Endodermal cell (in vitro differentiated cells): ENCODE measurements at places on chromosomes 3 and 15. TPM values are rescaled to one million over a fixed set of nuclear protein-coding genes. Genes with fewer than 3 reads are reported as not detected.

DNA sequence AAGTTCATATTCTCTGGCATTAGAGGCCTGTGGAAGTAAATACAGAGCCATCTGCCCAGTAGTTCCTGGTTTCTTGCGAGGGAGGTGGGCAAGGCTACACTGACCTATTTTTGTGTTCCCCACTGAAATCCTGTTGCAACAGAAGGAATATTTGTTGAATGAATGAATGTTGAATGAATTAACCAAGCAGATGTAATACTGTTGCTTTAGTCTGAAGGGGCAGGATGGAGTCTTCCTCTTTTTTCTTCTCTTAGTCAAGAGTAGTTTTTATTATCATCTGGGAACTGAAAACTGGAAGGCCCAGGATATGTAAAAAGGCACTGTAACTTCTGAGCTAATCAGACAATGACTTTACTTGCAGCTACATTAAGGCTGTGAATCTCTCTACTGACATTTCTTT is 17.1 kb downstream of the BLOC1S6 start:
- no peak for DNase-seq

GRCh38 chr3:195558602-195559001 is 15.5 kb upstream of the PPP1R2 start:
- peak; percentile 67 for DNase-seq

DNA sequence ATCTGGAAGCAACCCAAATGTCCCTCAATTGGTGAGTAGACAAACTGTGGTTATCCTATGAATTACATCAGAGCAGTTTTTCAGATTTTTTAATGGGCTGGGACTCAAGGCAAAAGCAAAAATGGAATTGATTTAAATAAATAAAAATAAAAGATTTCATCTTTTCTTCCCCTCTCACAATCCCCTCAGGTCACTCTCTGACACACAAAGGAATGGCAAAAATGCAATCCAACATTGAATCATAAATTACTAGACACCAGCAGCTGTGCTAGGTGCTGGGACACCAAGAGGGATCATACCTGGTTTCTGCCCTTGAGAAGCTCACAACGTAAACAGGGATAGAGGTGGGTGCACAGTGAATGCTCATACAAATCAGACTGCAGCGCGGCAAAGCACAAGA is 58.8 kb downstream of the CPN2 start:
- DNase-seq: no peak

- DNase-seq: no peak
These were observed 7.4 kb downstream of the HCN4 start for GRCh38 chr15:73361337-73361736.

DNA sequence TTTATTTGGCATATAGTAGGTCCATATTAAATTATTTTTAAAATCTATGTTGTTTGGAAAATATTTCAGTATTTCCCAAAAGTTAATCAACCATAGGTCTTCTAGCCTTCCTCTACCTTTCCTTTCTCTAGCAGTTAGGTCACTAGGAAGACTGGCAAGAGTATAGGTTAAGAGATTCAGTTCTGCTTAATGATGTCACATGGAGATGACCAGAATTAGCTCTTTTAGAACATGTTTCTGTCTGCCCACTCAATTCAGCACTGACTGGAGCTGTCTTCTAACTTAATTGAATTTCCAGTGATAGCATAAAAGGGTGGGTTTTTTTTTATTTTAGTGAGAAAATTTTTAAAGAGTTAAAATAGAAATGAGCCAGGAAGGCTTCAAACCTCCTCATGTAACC is 23.8 kb upstream of the ZBED2 start:
- DNase-seq: no peak

DNA sequence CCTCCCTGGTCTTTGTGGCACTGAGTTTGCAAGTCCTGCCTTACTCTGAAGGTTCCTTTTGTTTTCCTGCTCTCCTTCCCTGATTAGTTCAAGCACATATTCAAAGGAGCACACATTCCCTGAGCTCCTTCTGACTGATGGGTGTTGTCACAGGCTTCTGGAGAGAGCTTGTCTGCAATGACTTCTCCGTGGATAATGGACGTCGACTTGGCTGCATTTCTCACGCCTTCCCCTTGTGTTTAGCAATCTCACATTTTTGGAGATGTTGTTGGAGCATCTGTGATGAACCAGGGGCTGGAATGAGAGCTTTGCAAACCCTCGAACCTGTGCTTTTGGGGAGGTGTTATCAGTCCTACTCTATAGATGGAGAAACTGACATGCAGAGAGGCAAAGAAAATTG is 375.4 kb upstream of the PROK2 start:
- DNase-seq: no peak

- DNase-seq: no peak
These were observed 876.1 kb upstream of the CADM2 start for GRCh38 chr3:84082726-84083125.

DNA sequence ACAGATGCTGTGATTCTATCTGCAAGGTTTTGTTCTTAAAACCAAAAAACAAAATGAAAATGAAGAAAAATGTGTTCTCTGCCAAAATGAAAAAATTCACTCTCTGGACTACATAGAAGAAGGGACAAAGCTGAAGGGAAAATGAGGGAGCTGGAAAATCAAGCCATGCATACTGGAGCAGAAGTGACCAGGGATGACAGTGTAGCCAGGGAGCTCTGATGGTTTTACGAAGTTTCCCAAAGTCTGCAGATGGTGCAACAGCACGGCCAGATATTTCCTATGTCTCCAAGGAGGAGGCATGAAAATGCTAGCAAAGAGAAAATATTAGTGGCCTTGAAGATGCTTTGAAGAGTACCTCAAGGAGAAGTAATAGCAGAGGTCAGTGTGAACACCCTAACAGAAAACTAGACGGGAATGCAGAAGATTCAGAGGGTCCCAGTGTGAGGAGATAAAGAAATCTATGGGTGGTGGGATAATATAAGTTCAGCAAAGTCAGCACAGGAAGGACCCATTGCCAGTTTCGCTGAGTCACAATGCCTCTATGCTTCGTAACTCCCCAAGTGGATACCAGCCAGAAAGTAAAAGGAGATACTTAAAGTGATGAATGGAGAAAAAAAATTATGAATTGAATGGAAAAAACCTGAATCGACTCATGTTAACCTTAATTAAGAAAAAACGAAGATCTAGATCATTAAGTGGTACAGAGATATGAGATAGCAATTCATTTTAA is 39.0 kb upstream of the POMGNT2 start:
- DNase-seq: no peak

DNA sequence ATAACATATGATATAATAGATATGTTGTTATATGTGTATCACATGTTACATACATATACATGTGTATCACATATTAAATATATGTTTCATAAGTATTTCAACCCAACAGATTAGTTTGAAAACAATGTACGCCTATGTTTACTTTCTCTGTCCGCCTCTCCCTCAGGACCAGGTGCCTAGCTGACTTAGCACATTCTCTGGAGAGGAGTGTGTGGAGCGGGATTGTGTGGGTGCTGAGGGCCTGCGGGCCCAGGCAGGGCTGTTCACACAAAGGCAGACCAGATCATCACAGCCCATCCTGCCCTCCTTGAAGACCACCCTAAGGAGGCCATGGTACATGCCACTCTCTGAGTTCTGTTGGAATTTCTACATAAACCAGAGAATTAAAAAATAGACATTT is 81.0 kb downstream of the PLXNA1 start:
- no peak for DNase-seq

GRCh38 chr15:74293021-74293810 is 57.1 kb downstream of the CCDC33 start:
- no peak for DNase-seq

- DNase-seq: no peak
These were observed 51.7 kb downstream of the CLDN11 start for GRCh38 chr3:170470063-170471016.

GRCh38 chr3:69750549-69750948 is 11.3 kb downstream of the MITF start:
- DNase-seq: no peak

- DNase-seq: no peak
These were observed 365.7 kb downstream of the GABRG3 start for GRCh38 chr15:27336676-27337075.

DNA sequence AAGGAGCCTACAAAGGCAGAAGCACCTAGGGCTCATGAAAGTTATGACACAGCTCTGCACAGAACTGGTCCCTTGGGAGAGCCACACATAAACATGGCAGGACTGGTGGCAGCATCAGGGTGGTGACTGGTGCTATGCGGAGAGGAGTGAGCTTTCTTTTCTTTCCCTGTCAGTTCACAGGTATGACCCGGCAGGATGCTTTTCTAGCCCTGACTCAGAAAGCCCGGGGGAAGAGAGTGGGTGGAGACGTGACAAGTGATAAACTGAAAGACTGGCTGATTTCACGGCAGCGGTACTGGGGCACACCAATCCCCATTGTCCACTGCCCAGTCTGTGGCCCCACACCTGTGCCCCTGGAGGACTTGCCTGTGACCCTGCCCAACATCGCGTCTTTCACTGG is 103.0 kb downstream of the LARS2 start:
- DNase-seq: no peak

DNA sequence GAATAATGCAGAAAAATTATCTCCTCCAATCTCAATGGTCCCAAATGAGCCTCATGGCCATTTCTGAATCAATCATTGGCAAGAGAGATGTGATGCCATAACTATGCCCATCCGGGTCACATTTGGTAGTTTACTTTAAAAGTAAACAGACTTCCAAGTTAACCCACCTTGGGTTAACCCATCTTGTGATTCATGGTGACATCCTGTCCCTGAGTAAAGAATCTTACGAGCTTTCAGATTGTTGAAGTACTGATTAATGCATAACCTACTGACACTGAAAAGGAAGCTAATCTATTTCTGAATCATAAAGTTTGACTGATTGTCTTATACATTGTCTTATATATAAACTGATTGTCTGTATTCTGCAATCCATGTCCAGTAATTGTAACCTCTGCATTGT is 467.2 kb upstream of the AGTR1 start:
- no peak for DNase-seq

- DNase-seq: no peak
These were observed 203.5 kb downstream of the RSRC1 start for GRCh38 chr3:158313338-158313927.

GRCh38 chr15:78977091-78977571 is 32.3 kb upstream of the CTSH start:
- DNase-seq: no peak

- DNase-seq: no peak
These were observed 59.2 kb upstream of the IL12A start for GRCh38 chr3:159929171-159930141.

- DNase-seq: no peak
These were observed 6.9 kb downstream of the ANKRD63 start for GRCh38 chr15:40275954-40276353.

- DNase-seq: no peak
These were observed 224.5 kb downstream of the ZNF385D start for GRCh38 chr3:21526461-21526860.

- DNase-seq: no peak
These were observed 96.0 kb downstream of the ST6GAL1 start for GRCh38 chr3:187026317-187026670.

DNA sequence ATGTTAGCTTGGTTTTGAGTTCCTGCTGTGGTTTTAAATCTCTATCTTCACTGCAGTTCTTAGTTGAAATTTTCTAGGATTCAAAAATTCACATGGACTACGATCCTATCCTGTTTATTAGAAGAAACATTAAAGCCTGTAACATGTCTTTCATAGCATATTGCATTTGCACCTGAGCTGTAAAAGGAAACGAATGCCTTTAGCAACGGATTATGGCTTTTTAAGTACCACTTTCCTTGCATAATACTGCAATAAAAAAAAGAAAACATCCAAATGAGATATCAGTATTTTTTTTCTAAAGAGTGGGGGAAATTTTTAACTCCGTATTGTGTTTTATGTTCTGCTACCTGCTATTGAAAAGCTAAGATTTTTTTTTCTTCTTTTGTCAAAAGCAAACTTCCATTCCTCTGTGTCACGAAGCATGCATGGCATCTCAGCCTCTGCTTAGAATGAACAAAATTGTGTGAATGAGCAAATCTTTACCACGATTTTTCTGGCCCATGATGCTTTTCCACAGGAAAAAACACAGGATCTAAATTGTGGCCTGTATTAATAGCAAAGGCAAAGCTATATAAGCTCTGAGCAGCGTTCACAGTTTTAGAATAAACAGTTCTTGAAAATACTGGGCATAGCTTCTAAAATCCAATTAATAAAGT is 110.0 kb upstream of the CDIN1 start:
- no peak for DNase-seq

CIB2 gene
- 41.7 and 44.4 TPM in 2 replicates for total RNA-seq

ALDH1L1 gene
- total RNA-seq: 1.5 to 1.6 TPM (median 1.5 TPM) in 3 replicates

CD200R1L gene
- not detected in 2 replicates for total RNA-seq

DENND4A gene
- total RNA-seq: 7.3 to 12.8 TPM (median 9.4 TPM) in 3 replicates

BUB1B gene
- 41.5 to 108 TPM (median 92.9 TPM) in 3 replicates for total RNA-seq

CIP2A gene
- 30.3 and 31.0 TPM in 2 replicates for total RNA-seq

SNTN gene
- total RNA-seq: 0.40 TPM in 1 of 2 replicates, not detected in the other
